Cerebellar cortex (tissue), 1 donor: ENCODE measurements at places on chromosomes 5 and 9.

DNA sequence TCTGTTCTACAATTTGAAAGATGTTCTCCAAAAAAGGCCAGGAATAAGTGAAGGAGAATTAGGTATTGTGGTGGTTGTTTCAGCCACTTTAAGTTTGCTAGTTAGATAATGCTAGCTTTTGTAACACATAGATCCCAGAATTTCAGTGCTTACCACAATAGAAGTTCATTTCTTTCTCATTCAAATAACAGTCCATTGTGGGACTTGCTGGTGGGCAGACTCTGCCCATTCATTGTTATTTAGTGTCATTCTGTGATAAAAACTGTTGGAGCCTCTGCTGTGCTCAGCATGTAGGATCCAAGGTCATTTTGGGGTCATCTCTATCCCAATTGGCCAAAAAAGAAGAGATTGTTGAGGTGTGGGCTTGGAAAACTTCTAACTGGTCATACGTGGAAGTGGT lies 106.8 kb downstream of the CCDC192 start:
- DNase-seq: no peak

DNA sequence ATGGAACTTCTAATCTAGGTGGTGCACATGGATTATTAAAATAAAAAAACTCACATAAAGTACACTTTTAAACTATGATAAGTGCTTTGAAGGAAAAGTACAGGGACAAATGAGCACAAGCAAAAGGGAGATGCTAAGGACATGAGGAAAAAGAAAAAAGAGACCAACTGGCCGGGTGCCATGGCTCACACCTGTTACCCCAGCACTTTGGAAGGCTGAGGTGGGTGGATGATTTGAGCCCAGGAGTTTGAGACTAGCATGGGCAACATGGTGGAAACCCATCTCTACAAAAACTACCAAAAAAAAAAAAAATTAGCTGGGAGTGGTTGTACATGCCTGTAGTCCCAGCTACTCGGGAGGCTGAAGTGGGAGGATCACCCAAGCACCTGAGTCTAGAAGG lies 67.1 kb downstream of the SH3TC2 start:
- peak; percentile 19 for DNase-seq

GRCh38 chr9:122377241-122378164 lies 6.7 kb downstream of the PTGS1 start:
- no peak for DNase-seq

DNA sequence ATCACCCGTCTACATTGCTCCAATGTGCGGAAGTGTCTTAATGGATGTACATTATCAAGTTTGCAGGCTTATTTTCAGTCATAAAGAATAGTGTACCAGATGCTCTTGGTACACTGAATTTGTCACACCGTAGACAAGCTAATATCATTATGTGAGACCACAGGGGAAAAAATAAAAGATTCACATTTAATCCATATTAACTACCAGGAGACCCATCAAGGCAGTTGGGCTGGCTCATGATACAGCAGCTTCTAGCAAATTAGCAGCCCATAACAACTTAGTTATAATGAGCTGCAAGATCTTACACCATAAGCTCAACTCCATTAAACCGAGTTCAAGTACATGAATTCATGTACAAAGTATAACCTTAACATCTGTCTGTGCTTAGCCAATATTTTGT lies 324.9 kb downstream of the CTNND2 start:
- no peak for DNase-seq

DNA sequence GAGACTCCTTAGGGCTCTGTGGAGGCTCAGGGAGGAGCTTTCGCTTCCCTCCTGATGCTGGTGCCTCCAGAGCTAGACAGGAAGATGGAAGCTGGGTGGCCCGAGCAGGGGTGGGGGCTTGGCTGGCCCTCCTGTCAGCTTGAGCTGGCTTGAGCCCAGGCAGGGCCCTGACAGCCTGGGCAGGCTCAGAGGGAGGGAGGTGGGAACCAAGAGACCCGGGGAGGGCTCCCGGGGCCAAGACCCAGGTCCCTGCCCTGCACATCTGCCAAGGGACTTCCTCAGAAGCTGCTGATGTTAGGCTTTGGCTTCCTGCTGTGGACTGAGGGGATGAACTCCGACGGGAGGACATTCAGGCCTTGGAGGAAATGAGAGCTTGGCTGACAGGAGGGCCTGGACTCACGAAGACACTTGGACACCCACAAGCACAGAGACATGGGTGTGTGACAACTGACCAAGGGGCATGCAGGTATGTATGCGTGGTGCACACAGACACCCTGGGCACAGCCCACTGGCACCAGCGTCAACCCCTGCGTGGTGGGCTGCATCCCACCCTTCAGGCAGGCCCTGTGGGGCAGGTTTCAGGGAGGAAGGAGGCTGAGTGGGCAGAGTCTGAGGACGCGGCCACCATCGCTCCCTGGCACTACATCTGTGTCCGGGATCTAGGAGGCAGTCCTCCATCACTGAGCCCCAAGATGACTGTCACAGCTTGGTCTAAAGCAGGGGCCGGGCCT lies 1.7 kb upstream of the LTC4S start:
- no peak for DNase-seq

GRCh38 chr5:74378464-74378863 lies 262.1 kb downstream of the ENC1 start:
- no peak for DNase-seq

DNA sequence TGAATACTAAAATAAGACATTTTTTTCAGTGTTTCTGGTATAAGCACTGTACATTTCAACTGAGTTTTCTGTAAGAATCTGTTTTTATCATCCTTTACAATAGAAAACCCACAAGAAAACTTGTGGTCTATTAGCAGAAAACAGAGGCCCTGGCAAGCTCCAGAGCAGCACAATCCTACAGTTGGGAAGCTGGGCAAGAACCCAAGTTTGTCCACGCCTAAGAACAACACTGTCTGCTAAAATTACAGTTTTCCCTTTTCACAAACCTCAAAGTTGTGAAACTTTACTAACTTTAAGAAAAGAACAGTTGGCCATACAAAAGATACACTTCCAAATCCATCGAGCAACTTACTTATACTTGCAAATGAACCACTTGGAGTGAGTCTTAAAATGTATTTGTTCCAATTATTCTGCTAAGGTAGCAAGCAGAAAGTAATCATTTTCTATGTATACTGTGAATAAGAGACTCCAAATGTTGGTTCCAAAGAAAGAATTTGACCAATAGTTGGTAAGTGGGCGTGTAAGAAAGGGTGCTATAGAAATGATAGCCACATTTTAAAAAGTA lies 982.0 kb upstream of the ARRDC3 start:
- DNase-seq: peak; percentile 8

DNA sequence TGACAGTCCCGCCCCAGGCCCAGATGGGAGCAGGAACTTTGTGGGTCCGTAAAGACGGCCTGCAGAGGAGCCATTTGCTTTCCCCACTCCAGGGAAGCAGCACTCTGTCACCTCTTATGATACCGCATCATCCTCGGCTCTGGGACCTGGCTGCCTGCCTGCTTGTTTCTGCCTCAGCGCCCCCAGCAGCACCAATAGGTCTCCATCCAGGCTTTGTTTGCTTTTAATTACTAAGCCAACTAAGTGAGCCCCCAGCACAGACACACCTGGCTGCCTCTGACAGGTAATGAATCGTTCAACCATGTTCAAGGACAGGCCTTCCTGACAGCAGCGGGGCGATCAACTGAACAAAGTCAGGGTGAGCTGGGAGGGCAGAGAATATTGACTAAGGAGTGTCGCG lies 141.4 kb downstream of the C5orf15 start:
- DNase-seq: no peak

DNA sequence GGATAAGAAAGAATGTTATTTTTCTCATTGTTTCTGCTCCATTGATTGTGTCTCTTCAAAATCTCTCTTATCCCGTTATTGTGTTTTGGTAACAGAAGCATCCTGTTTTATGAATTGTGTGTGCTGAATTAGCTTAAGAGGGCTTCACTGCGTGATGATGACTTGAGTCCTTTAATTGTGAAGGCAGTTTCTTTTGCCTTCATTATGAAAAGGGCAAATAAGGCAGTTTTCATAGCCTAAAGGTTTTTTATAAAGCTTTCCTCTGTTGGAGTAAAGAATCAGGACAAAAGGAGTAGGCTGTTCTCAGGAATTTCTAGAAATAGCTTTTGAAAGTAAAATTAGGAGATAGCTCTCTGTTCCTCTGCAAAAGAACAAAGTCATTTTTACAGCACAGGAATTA lies 169.8 kb downstream of the FOCAD start:
- DNase-seq: peak; percentile 10

DNA sequence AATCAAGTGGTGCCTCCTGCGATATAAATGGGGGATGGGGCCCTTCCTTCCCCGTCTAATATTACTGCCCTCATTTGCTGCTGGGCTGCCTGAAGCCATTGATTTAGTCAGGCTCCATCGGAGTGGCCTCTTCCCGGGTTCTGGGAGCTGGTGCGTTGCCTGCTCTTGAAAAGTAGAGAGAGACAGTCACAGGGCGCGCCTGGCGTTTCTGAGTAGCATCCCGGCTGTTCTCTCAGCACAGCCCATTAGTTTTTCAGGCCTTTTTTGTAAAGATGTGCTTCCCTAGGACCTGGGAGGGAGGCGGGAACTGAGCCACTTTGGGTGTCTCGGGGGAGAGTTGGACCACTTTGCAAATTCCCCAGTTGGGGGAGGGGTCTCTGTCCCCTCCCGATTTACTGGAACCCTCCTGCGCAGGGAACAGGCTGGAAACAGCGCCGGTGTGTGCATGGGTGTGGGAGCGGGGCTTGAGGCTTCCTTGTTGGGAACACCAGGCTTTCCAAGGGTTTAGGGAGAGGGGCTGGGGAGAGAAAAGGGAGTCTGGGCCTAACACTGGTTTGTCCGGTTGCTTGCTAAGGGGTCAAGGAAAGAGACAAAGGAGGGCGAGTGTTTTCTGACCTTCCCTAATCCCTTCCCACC lies 4.7 kb downstream of the PRDM6 start:
- DNase-seq: no peak

- DNase-seq: no peak
Measured at GRCh38 chr9:4095484-4095883, 204.4 kb downstream of the GLIS3 start.

- DNase-seq: peak; percentile 56
Measured at GRCh38 chr9:99140685-99141314, 35.9 kb downstream of the TGFBR1 start.

GRCh38 chr5:103690676-103691075 lies 128.1 kb upstream of the NUDT12 start:
- no peak for DNase-seq

DNA sequence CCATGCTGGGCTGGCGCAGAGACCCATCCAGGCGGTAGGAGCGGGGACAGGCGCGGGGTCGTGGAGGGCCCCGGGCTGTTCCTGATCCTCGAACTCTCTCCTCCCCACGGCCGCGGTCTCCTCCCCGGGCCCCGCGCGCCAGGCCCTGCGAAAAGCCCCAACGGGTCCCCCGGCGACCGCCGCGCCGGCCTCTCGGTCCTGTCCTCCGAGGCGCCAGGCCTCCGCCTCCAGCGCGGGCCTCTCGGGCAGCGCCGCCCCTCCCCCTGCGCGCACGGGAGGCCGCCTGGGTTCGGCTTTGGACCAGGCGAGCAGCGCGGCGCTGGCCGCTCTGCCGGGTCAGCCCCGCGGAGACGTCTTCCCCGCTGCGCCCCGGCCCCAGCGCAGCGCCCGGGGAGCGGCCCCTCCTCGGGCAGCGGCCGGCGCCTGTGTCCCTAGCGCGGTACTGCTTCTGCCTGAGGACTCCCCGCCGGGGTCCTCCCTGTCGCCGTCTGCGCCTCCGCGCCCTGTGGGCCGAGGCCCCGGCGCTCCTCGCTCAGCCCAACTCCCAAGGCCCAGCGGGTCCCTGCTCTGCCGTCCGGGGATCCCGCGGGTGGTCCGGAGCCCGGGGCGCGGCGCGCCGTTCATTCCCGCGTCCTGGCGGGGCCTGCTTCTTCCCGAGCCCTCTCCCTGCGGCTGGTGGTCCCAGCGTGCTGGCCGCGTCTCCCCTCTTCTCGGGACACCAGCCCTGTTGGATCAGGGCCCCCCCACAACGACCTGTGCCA lies 13.4 kb downstream of the COL23A1 start:
- DNase-seq: no peak

GRCh38 chr9:130327781-130328348 lies 62.3 kb downstream of the HMCN2 start:
- DNase-seq: no peak
